Ureter (tissue), 1 donor: ENCODE measurements at places on chromosomes 1 and 21. TPM values are rescaled to one million over a fixed set of nuclear protein-coding genes. Genes with fewer than 3 reads are reported as not detected.
A peak's percentile ranks its signal among the peaks of the same experiment; 100 is the strongest.

OR6N1 gene
- not detected for total RNA-seq

CELA3B gene
- not detected for total RNA-seq

LRRC38 gene
- total RNA-seq, result not detected

CITED4 gene
- 17.9 TPM for total RNA-seq

ALX3 gene
- total RNA-seq, result not detected

BLACAT1 gene
- total RNA-seq, result 0.16 TPM

CRYBG2 gene
- total RNA-seq, result 25.2 TPM

LCA5L gene
- total RNA-seq, result 3.0 TPM

SNX7 gene
- total RNA-seq, result 25.0 TPM

- no peak for DNase-seq
Measured at GRCh38 chr1:167546935-167547334, 6.6 kb downstream of the CREG1 start.

- DNase-seq, result no peak
Measured at GRCh38 chr1:226845624-226846023, 24.8 kb upstream of the PSEN2 start.

- no peak for DNase-seq
Measured at GRCh38 chr1:11703357-11704193, 12.1 kb downstream of the DRAXIN start.

GRCh38 chr1:221937155-221937953, 195.5 kb upstream of the DUSP10 start:
- DNase-seq, result no peak

DNA sequence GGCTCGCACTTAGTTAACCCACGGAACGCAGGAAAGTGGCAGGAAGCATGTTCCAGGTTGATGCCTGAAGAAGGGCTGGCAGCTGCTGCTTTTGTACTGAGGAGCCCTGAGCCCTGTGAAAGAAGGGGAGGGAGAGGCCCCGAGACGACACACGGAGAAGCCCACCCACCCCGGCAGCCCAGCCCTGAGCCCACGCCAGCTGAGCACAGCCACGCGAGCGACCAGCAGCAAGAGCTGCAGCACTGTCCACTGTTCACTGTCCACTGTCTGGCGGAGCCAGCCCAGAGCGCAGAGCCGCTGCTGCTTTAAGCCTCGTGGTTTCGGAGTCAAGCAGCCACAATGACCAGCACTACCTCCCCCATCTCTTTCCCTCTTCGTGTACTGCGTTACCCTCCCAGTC, 5.3 kb downstream of the LRRC47 start:
- DNase-seq, result no peak

GRCh38 chr1:192809307-192810252, 741 bp downstream of the RGS2 start:
- DNase-seq, result peak; percentile 53

DNA sequence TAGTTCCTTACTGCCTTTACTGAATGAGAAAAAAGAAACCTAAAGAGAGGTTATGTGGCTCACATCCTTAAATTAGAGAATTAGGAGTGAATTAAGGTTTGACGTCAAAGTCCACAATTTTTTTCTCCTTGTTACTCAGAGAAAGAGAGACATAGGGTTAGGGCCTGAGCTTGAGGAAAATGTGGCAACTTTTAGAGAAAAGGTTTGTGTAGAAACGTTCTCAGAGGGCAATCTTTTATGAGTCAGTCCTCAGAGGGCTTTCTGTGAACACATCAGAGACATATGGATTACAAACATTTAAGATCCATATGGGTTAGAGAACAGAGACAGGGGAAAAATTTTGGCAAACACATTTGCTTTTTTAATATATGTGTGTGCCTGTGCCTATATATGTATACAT, 242.8 kb downstream of the TGFB2 start:
- DNase-seq, result no peak

GRCh38 chr21:27154451-27155129, 187.7 kb upstream of the ADAMTS5 start:
- no peak for DNase-seq

GRCh38 chr21:41466024-41466820, 40.2 kb downstream of the MX1 start:
- no peak for DNase-seq

GRCh38 chr1:198056255-198056654, 100.5 kb upstream of the NEK7 start:
- DNase-seq, result no peak

DNA sequence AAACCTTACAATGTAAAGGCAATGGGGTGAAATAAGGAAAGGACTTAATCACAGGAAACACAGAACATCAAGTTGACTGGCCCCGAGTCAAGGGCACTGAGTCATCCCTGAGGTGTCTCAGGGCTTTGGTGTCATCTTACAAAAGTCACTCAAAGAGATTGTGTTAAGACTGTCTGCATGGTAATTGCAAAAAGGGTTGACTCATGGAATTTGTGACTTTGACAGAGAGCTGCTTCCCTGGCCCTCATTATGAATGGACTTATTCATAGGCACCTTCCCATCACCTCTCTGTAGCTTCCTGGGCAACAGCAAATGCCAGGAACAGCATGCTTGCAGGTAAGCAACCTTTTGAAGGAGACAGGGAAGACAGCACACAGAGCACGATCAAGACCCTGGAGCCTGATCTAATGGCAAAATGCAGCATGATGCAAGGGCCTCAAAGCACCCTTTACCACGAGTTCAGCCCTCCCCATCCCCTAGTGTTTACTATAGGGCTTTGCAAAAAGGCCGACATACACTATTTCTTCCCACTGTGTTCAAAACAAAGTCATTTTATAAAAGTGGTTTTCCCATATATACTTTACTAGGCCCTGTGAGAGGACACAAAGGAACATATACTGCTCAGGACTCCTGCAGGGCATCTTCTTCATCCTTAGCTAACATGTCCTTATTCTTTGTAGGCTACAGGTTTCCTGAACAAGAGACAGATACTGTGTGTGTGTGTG, 17.1 kb downstream of the ZP4 start:
- no peak for DNase-seq

DNA sequence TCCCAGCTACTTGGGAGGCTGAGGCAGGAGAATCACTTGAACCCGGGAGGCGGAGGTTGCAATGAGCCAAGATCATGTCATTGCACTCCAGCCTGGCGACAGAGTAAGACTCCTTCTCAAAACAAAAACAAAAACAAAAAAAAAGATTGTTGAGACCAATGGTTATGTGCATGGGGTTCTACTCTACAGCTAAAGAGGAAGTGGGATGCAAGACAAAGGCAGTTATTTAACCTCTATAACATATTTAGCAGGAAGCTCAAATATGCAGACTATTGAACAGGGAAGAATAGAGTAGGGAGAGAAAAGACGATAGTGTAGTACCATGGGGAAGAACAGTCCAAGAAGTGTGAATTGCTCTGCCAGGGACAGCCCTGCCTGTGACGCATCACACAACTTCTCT, 227.7 kb downstream of the SMYD3 start:
- DNase-seq, result no peak

GRCh38 chr1:66274634-66275033, 259.3 kb upstream of the SGIP1 start:
- DNase-seq, result no peak

GRCh38 chr1:18201997-18202719, 94.6 kb downstream of the IGSF21 start:
- no peak for DNase-seq

DNA sequence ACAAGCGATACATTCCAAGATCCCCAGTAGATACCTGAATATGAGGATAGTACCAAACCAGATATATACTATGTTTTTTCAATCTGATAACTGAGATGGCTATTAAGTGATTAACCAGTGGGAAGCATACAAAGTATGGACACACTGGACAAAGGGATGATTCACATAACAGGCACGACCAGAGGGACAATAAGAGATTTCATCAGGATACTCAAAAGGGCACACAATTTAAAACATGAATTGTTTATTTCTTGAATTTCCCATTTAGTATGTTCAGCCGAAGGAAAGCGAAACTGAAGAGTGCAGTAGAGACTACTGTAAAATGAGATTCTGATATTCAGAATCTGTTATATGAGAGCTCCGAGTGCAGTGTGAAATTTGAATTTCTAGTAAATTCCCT, 10.6 kb downstream of the ZZZ3 start:
- no peak for DNase-seq
